ENCODE measurements at places on chromosomes 12 and 14. TPM values are rescaled to one million over a fixed set of nuclear protein-coding genes. Genes with fewer than 3 reads are reported as not detected.

GRCh38 chr14:90179809-90180779, 76.3 kb upstream of the PSMC1 start:
- H3K36me3 ChIP-seq: no peaks in the 10 kb centered on the region
- H3K27me3 ChIP-seq: peaks cover 16% of the 10 kb centered on the region
- DNase-seq: no peak
- no peaks in the 10 kb centered on the region for H3K4me1 ChIP-seq
- H3K4me3 ChIP-seq: no peak overlapping the region

GRCh38 chr14:34051966-34052657, 101.2 kb upstream of the EGLN3 start:
- H3K27ac ChIP-seq: peak overlapping the region; percentile 62
- peak overlapping the region; percentile 32 for H3K4me3 ChIP-seq
- H3K27me3 ChIP-seq: peaks cover 3% of the 10 kb centered on the region
- H3K4me1 ChIP-seq: peaks cover 84% of the 10 kb centered on the region
- H3K36me3 ChIP-seq: peaks cover 23% of the 10 kb centered on the region
- DNase-seq: no peak

Gene TAS2R42
- total RNA-seq: not detected

- peaks cover 11% of the 10 kb centered on the region for H3K4me1 ChIP-seq
- H3K4me3 ChIP-seq: peak overlapping the region; percentile 88
- H3K27ac ChIP-seq: no peak overlapping the region
- H3K36me3 ChIP-seq: peaks cover 1% of the 10 kb centered on the region
Measured at GRCh38 chr14:51095854-51096823, 1.2 kb upstream of the TRIM9 start.

DNA sequence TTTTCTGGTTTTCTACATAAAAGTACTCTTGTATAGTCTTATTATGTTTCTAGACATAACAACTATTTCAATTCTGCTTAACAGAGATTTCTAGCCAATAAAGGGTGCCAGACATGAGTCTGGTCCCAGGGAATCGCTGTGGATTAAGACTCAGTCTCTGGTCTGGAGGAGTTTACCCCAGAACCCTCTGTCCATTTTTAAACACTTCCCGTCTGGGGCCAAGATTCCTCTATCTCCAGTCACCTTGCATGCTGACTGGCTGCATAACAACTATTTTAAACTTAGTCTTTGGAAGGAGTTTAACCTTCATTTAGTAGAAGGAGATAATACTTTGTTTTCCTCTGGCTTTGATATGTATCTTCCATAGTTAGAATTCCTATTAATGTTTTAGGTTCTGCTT, 163.1 kb upstream of the IFNG-AS1 start:
- peaks cover 2% of the 10 kb centered on the region for H3K27me3 ChIP-seq
- peaks cover 14% of the 10 kb centered on the region for H3K4me1 ChIP-seq
- H3K36me3 ChIP-seq: peaks cover 2% of the 10 kb centered on the region
- H3K27ac ChIP-seq: no peak overlapping the region
- no peak for DNase-seq

GRCh38 chr12:57236925-57237595, 7.5 kb downstream of the SHMT2 start:
- peaks cover 60% of the 10 kb centered on the region for H3K4me1 ChIP-seq
- no peak overlapping the region for H3K27ac ChIP-seq
- H3K36me3 ChIP-seq: peaks cover 28% of the 10 kb centered on the region
- peaks cover 39% of the 10 kb centered on the region for H3K27me3 ChIP-seq
